Urinary bladder (tissue), 4 donors: ENCODE measurements at places on chromosomes 16 and 17. TPM values are rescaled to one million over a fixed set of nuclear protein-coding genes. Genes with fewer than 3 reads are reported as not detected.

B4GALNT2 gene
- not detected for total RNA-seq

GRCh38 chr17:44587339-44587738, 30.1 kb downstream of the FZD2 start:
- DNase-seq, result peak; percentile 32

DNA sequence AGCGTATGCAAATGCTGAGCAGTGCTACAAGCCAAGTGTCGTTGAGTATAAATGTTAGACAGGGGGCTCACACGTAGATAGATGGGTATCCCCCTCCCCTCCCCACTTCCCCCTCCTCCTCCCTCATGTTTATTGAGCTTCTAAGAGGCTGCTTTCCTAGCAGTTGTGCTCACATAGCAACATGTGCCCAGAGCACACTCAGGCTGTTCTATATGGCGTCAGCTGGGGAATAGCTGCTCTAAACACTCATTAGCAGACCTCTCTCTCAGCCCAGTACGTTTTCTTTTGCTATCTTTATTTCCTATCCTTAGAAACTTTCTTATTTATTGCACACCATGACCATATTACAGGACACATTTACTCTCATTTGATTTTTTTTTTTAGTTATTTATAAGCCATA, 1.8 kb downstream of the KCNJ2 start:
- no peak for DNase-seq

- DNase-seq, result no peak
Measured at GRCh38 chr17:37856245-37856644, 68.0 kb upstream of the TBC1D3K start.

DNA sequence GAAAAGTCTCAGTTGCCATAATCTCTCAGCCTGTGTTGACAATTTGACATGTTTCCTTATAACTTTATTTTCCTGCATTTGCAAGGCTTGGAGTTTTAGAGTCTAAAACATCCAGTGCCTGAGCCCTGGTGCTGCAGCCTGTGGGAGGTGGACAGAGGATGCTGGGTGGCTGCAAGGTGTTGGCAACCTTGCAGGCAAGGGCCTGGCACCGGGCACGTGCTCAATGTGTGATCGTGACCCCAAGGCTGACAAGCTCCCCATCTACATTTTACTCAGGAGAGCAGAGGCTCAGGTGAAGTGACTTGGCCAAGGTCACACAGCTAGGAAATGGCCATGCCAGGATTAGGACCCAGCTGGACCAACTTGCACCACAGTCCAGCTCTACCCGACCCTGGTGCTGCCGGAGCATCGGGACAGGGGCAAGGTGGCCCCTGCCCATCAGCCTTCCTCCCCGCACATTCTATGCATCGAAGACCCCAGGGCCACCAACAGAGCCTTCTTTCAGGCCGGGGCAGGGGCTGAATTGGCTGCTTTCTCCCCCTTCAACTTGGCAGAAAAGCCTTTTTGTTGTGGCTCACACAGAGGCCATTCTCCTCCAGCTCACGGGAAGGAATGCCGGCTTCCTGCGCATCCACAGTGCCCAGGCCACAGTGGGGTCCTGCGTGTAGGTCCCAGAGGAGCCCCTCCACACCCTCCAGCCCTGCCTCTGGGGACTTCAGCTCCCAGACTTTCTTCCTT, 23.1 kb downstream of the MMP15 start:
- no peak for DNase-seq

HOXB7 gene
- 2.5 TPM for total RNA-seq

CLEC18C gene
- total RNA-seq, result not detected
